ENCODE measurements at places on chromosomes 7 and 10.

DNA sequence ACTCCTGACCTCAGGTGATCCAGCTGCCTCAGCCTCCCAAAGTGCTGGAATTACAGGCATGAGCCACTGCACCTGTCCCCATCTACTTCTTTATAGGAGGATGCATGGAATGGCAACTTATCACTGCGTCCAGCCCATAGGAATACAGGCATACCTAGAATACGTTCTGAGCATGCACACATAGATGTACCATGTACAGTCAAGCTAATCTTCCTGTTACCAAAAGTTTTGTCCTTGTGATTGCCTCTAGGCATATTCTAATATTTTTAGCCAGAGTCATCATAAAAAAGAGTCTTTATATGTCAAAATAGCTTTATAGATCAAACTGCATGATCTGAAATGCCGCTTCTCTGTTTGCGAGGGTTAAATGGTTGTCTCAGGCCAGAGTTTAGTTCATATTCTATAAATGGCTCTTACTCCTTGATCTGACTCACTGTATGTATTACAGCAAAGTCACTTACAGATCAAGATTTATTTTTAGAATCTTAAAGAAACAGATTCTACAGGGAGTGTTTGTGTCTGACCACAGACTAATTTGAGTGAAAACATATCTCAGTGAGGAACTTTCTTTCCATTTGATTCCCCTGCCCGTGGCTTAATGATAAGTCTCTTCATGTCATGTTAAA, 210.9 kb downstream of the CREB5 start:
- no peak for DNase-seq

DNA sequence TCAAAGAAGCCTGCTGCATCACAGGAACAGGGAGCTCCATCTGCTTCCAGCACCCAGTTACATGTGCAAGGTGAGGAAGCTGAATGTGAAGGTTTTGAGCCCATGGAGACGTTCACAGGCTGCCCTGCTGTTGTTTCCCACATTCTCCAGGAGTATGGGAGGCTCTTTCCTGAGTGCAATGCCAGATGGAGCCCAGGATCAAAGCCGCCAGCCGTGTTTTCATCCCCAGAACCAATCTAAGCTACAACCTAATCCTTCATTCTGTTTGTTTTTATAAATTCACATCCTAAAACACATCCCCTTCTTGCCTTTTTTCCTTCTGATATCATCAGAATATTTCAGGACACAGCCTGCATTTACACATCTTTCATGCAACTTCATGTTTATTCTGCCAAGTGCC, 98.9 kb upstream of the PRR15 start:
- no peak for DNase-seq

- DNase-seq = no peak
These were observed 22.0 kb upstream of the ELFN1 start for GRCh38 chr7:1647961-1648672.

DNA sequence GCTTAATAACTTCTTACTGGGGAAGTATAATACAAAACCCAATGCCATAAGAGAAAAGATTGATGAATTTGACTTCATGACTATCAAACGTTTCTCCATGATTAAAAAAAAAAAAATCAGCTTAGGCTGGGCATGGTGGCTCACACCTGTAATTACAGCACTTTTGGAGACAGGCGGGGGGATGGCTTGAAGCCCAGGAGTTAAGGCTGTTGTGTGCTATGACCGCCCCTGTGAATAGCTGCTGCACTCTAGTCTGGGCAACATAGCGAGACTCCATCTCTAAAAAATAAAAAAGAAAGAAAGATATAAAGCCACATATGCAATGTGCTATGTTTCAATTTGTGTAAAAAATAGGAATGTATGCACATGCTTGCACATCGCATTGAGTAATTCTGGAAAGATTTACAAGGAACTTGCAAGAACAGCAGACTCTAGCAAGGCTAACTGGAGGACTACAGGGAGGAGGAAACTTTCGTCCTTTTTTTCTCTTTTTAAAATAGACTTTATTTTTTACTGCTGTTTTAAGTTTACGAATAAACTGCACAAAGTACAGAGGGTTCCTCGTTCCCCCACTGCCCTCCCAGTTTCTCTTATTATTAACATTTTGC, 10.3 kb upstream of the RARRES2 start:
- DNase-seq = no peak

- DNase-seq = no peak
These were observed 126.1 kb upstream of the PPP2R2D start for GRCh38 chr10:131774681-131775085.

DNA sequence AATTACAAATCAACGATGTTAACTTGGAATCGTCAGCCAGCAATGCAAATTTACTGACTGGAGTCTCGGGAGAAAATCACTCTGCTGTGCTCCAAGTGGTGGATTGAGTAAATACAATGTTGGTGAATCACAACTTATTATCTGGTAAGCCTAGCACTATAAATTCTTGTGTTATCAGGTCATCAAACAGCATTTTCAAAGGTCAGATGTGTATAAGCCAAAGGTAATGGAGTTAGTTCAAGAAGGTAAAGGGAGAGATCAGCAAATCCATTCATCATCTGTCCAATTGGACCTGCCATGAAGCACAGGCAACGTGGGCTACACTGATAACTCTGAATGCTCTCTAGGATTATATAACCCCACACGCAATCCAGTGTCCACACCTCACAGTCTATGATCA, 13.9 kb downstream of the CUBN start:
- DNase-seq = peak; percentile 77

DNA sequence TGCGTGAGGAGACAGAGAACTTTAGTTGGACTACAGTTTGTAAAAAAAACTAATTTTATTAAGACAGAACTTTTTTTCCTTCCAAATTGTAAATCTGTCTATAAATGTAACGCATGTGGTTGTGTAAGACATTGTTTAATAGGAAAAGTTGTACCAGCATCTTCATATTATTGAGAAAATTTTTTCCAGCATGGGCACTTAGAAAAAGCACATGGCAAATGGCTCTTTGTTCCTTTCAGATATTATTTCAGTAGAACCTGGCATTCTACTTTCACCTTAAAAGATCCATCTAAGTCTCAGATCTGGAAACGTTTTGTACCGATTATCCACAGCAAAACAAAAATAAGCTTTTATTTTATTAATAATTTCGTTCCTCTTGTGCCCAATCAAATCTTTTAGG, 43.2 kb downstream of the ZRANB1 start:
- no peak for DNase-seq

DNA sequence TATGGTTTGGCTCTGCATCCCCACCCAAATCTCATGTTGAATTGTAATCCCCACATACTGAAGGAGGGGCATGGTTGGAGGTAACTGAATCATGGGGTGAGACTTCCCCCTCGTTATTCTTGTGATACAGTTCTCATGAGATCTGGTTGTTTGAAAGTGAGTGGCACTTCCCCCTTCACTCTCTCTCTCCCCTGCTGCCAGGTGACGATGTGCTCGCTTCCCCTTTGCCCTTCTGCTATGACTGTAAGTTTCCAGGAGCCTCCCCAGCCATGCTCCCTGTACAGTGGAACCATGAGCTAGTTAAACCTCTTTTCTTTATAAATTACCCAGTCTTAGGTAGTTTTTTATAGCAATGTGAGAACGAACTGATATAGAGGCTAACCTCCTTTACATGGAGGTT, 16.6 kb downstream of the PLPP4 start:
- no peak for DNase-seq

- no peak for DNase-seq
These were observed 49.3 kb downstream of the GPR141 start for GRCh38 chr7:37732888-37733287.

- peak; percentile 92 for DNase-seq
These were observed at the start of gene HOXA7 for GRCh38 chr7:27156508-27156898. TSS of gene HOXA7 (minus strand) at chr7:27156675. CDS start at chr7:27156545, 130 bp downstream.

DNA sequence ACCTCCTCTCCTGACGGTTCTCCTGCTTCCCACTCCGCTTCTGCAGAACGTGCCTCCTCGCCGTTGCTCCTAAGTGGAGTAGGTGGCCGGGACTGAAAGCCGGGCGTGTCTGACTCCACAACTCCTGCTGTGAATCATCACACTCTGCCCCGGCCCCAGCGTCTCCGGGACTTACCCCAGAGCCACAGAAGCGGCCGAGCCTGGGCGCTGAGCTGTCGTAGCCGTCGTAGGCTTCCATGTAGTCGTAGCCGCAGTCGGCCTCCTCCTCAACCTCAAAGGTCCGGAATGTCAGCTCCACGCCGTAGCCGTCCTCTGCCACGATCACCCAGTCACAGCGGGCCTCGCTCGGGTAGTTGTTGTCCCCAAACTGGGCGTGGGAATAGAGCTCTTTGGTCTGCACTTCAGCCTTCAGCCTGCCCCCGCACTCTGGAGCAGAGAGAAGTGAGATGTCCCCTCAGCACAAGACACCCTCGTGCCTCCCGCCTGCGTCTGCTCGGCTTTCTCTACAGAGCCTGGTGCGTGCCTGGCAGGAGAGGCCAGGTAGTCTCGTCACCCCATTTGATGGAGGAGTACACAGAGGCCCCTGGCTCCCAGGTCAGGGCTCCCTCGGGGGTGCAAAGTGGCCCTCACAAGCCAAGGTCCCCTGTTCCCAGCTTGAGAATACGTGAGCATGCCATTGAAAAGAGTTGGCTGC, 11.2 kb upstream of the OPALIN start:
- DNase-seq = peak; percentile 51

DNA sequence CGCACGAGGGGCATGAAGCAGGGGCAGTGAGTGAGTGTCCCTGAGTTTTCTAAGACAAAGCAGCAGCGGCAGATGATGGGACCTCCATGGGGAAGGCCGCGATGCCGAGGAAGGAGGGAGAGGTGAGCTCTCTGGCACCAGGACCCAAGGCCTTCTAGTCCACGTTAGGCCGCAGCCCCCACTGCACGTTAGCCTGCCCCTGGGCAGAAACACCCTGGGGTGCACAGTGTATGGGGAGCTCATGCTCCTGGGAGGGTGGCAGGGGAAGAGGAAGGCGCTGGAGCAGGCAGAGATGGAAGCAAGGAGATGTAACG, 97.3 kb upstream of the IKZF1 start:
- DNase-seq = no peak

DNA sequence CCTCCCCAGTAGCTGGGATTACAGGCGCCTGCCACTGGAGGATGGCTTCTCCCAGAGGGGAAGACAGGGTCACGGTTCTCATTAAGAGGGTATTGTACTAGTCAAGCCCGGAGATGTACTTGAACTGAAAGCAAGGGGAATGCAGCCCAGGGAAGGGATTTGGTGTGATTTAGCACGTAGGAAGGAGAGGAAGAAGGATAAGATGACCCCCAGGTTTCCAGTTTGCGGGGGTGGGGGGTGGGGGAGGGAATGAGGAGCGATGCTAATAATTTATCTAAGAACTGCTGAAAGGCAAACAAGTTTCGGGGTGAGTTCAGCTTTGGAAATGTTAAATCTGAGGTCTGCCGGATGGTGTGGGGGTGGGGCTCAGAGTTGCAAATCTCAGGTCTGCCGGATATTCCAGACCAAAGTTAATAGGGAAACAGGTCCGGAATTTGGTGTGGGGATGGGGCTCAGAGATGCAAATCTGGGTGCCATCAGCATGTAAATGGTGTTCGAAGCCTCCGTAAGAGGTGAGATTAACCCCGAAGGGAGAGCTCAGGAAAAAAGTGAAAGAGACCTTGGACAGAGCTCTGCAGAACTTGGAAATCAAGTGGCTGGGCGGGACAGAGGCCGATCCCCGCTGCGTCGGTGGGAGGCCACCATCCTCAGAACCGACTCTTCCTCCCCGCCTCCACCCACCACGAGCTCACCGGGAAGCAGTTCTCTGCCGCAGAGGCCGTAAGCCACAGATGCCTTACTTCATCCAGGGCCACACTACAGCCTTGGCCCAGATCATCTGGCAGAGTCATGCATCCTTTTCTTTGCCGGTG, 1.6 kb upstream of the SEPHS1 start:
- peak; percentile 49 for DNase-seq

- DNase-seq = no peak
These were observed 38.8 kb upstream of the ANTXRL start for GRCh38 chr10:46247808-46248569.

GRCh38 chr10:59508296-59508695, 145.9 kb upstream of the FAM13C start:
- peak; percentile 61 for DNase-seq

- no peak for DNase-seq
These were observed 559.2 kb downstream of the PTPRN2 start for GRCh38 chr7:158028290-158028941.

- DNase-seq = no peak
These were observed 70.0 kb upstream of the CYP26C1 start for GRCh38 chr10:92990615-92991014.

DNA sequence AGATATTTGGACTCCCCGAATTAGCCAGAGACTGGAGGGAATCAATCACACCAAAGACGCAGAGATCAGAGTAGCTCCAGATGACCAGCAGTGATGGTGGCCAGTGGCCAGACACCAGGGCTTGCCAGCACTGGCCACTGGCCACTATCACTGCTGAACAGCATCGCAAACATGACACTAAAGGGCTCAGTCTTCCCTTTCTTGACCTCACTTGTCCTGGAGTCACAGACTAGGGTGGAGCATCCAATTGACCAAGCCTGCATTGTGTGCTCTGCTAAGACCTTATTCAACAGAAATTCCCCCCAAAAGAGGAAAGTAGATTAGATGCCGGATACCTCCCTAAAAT, 234.7 kb downstream of the CREB5 start:
- no peak for DNase-seq

DNA sequence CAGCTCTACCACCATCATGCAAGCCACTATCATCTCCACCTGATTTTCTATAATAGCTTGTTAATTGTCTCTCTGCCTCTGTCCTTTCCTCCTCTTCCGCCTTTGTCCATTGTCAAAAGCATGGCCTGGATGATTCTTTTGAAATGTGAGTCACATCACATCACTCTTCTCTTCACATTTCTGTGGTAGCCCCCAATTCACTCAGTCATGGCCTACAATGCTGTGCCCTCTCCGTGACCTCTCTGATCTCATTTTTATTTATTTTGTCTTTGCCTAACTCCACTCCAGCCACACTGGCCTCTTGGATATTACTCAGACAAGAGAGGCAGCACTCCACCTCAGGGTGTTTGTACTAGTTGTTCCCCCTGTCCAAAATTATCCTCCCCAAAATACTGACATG, 4.9 kb upstream of the ABCB4 start:
- DNase-seq = no peak

- DNase-seq = no peak
These were observed 50.5 kb downstream of the CPVL start for GRCh38 chr7:29095631-29096445.

DNA sequence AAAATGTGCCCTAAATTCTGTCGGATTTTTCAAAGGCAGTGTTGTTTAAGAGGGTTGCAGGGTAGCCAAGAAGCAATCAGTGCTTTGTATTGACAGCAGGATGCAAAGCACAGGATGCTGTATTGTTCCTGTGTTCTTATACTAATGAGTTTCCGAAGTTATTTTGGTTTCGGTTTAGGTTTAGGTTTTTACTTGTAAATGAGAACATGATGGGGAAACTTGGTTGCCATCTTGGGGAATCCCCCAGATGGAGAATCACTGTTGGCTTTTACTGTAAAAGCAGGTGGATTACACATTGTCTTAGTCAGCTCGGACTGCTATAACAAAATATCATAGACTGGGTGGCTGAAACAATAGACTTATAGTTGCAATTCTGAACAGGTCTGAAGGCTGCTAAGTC, 72.1 kb downstream of the INHBA start:
- DNase-seq = no peak

DNA sequence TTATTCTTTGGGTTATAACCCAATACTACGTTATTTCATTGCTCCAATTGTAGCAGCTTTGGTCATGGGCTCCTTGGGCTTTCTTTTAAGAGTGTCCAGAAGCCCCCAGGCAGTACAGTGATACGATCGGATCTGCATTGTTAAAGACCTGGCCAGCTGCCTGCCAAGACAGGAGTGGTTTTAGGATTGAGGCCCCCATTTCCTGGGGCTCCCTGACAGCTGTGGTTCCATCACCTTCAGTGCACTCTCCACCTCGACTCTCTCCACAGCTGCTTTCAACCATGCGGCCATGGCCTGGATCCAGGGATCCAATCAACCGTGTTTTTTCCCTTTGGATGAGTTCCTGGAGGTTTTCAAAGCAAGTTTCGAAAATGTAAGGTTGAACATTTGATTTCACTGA, 123.4 kb upstream of the BTBD16 start:
- DNase-seq = no peak

Measured in LoVo (cell line).